T-helper 17 cell (primary cell): ENCODE measurements at places on chromosomes 13 and 19. TPM values are rescaled to one million over a fixed set of nuclear protein-coding genes. Genes with fewer than 3 reads are reported as not detected.

DNA sequence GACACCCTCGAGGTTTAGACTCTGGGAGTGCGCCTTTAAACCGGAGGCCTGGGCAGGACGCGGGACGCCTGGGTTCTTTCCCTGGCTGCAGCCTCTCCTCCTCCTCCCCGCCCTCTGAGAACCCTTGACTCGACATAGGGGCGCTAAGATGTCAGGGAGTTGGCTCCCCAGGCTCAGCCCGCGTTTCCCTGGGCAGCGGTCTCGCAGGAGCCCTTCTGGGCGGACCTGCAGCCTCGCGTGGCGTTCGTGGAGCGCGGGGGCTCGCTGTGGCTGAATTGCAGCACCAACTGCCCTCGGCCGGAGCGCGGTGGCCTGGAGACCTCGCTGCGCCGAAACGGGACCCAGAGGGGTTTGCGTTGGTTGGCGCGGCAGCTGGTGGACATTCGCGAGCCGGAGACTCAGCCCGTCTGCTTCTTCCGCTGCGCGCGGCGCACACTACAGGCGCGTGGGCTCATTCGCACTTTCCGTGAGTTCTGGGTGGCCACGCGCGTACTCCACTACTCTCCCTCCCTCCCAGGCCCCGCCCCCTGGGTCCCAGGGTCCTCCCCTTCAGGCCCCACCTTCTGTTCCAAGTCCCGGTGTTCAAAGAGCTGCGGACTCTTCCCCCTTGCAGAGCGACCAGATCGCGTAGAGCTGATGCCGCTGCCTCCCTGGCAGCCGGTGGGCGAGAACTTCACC lies 1.3 kb downstream of the ICAM5 start:
- DNase-seq = peak; percentile 48

GRCh38 chr13:54699831-54700230 lies 1671.2 kb downstream of the OLFM4 start:
- no peak for DNase-seq

- peak; percentile 29 for DNase-seq
Measured at GRCh38 chr19:45403781-45404556, 900 bp downstream of the PPP1R13L start.

DNA sequence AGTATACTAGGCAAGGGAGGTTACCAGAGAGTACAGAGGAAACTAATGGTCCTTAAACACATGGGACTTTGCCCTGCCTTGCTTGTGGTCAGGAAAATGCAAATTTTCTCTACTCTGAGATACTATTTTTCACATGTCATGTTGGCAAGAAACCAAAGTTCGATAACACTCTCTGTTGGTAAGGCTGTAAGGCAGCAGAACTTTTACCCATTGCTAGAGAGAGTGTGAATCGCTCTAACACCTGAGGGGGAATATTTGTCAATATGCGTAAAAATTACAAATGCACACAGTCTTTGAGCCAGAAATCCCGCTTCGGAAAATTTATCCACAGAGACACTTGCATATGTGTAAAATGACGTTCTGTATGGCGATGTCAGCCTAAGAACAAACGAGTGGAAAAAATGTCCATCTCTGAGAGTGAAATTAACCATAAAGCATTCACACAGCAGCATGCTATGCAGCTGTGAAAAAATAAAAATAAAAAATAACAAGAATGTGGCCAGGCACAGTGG lies 9.5 kb upstream of the RFX1 start:
- DNase-seq = no peak

DNA sequence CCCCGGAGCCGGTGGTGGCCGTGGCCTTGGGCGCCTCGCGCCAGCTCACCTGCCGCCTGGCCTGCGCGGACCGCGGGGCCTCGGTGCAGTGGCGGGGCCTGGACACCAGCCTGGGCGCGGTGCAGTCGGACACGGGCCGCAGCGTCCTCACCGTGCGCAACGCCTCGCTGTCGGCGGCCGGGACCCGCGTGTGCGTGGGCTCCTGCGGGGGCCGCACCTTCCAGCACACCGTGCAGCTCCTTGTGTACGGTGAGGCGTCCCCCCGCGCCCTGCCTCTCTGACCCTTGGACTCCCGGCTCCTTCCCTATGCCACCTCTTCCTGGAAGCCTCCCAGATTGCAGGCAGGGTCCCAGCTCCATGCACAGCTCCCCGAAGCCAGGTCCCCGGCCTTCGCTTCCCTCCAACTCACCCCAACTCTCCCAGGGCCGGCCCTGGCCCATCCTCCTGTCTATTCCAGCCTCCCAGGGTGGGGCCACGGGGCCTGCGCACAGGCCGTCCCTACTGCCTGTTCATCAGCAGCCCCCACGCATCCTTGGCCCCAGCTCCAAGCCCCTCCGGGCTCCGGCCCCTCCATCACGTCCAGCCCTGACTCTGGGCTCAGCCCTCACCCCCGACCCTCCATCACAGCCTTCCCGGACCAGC lies 1.7 kb downstream of the MADCAM1 start:
- no peak for DNase-seq

GRCh38 chr19:39542206-39542605 lies 2.2 kb upstream of the EID2 start:
- no peak for DNase-seq

DNA sequence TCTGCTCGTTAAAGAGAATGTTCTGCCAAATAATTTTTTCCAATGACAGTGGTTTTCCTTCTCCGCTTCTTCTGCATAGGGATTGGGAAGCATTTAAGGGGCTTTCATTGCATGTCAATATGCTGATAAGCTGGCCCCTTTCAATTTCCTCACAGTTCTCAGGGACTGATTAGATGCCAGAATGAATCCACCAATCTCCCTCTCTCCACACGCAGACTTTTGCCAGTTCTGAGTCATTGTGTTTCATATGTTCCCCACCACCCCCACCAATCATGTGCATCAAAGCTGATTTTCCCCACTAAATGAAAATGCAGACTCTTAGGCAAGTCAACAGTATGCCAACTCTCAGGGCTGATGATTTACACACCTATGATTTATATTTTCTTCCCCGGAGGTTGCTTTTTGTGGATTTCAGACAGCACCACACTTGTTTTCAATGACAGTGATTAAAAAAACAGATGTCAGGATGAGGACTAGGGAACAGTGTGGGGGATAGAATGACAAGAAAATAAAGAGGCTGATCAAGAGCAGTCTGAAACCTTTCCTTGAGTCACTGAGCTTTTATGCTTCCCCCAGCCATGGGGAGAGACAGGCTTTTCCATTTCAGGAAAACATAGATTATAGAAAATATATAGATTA lies 47.9 kb upstream of the C13orf42 start:
- DNase-seq = no peak

DNA sequence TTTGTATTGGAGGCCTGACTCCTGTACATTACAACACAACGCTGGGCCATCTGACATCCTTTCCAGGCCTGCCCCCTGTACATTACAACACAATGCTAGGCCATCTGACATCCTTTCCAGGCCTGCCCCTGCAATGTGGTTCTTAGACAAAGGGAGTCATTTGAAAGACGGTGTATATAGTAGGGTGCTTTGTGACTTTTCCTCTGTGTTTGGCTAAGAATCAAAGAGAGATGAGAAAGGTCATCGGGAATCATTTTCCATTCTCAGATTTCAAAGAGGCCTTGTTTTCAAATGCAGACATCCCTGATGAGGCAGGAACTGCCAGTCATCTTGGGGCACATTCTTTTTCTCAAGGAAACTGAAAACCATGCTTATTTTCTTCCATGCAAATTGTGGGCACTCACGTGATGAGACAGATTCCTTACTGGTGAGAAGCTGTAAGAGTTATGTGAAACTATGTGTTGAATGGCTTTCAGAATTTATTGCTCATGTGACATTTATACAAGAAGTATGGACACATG lies 551.6 kb downstream of the MYO16 start:
- DNase-seq = no peak

DNA sequence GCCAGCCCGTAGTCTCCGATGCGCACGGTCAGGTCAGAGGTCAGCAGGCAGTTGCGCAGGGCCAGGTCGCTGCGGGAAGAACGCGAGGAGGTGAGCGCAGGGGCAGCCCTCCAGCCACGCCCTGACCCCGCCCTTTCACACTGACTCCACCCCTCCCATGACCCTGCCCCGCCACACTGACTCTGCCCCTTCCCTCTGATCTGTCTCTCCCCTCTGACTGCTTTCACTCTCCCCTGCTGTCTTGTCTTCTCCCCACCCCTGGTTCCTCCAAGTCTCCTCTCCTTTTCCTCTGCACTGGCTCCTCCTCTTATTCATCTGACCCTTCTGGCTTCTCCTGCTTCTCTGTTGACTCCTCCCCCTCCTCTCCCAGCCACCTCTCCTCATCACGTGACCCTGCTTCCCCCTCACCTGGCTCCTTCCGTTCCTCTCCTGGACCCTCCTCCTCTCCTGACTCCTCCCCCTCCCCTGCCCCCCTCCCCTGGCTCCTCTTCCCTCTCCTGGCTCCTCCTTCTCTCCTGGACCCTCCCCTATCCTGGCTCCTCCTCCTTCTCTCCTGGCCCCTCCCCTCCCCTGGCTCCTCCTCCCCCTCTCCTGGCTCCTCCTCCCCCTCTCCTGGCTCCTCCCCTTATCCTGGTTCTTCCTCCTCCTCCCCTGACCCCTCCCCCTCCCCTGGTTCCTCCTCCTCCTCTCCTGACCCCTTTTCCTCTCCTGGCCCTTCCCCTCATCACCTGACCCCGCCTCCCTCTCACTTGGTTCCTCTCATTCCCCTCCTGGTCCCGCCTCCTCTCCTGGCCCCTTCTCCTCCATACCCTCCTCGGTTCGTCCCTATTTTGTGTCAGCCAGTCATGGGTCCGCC lies 9.9 kb downstream of the LMTK3 start:
- peak; percentile 73 for DNase-seq

DNA sequence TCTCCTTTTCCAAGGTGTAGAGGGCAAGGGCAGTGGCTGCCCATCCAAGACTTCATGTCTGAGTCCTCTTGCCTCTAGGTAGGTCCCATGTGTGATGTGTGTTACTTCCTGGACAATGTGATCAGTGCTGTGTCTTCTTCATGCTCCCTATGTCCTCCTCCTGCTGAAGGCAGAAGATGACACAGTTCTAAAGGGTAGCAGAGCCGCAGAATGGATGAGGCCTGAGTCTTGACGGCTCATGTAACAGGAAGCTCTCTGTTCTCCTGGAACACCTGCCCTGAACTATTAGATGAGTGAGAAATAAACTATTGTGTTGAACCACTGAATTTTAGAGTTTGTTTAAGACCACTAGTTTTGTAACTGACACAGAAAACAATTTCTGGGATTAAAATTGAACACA lies 165.9 kb downstream of the NDFIP2 start:
- DNase-seq = no peak

DNA sequence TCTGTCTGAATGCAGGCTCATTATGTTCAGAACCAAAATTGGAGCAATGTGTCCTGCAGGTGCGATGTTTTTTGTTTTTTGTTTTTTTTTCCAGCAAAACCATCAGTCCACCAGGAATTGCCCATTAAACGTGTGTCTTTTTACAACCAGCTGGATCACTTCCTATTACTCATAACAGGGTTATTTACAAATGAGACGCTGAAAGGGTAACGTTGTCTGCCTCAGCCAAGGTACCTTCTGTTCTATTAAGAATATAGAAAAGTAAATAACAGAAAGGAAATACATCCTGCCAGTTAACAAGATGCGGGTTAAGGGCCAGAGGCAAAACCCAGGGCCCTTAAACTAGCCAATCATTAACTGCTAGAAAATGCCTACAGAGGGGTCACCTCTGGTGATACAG lies 590.4 kb downstream of the TBC1D4 start:
- DNase-seq = no peak

GRCh38 chr13:90696254-90696653 lies 651.2 kb upstream of the MIR17HG start:
- no peak for DNase-seq

DNA sequence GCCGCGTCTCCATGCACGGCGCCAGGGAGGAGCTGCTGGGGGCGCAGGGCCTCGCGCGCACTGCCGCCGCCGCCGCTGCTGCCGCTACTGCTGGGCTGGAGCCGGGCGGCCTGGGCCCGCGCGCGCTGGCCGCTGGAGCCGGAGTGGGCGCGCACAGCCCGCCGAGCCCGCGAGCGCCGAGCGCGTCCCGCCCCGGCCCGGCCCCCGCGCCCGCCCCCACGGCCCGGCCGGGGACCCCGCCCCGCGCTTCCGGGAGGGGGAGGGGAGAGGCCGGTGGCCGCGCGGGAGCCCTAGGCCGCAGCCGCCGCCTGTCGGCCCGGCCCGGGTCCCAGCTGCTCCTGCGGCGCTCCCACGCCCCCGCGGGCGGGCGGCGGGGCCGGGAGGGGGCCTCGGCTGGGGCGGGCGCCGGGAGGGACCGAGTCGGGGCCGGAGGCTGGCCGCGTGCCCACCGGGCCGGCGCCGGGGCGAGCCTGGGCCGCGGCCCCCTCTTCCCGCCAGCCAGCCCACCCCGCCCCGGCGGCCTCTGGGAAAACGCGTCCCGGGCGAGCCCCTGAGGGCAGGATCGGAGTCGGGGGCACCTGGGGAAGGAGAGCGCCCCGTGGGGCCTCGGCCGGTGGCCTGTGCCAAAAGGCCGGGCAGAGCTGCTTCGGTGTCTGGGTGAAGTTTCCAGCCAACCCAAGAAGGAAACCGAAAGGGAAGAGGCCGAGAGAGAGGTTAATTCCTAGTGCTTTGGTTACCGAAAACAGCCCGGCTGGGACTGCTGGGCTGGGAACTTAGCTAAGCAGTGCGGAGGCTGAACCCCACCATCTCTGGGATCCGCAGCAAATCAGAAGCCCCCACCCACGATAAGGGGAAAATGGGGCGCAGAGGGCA lies at the start of gene STK24:
TSS of gene STK24 (minus strand) at position 145 of the 873 bp plus-strand sequence. CDS start 321 bp downstream, outside the sequence.
- peak; percentile 58 for DNase-seq

GRCh38 chr19:46124638-46125115 lies at the start of gene IGFL3:
IGFL3 (minus strand) TSS chr19:46124688; CDS start chr19:46124649, 39 bp downstream.
- DNase-seq = no peak

DNA sequence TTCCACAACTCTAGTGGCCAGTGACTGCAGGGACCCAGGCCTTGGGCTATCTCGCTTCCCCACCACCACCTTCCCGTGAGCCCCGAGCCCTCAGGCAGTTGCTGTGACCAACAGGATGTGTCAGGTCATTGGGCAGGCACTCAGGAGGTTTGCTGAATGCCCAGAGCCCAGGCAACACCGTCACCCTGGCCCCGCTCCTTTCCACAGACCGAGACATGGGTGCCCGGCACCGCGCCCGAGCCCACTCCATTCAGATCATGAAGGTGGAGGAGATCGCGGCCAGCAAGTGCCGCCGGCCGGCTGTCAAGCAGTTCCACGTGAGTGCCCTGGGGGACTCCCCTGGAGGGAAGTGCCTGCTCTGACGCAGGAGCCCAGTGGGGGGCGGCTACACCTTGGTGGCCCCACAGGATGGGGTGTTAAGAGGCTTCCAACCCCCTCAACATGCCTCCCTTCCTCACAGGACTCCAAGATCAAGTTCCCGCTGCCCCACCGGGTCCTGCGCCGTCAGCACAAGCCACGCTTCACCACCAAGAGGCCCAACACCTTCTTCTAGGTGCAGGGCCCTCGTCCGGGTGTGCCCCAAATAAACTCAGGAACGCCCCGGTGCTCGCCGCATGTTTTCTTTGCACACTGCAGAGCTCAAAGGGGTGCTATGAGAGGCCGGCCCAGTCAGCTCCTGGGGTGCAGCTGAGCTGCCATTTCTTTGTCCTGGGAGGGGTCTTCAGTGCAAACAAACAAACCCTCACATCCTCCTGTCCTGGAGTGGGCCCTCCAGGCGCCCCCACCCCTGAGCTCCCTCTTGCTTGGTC lies 3.2 kb downstream of the RPL18A start:
- DNase-seq = no peak

- DNase-seq = no peak
Measured at GRCh38 chr13:77449265-77449664, 86.2 kb upstream of the SCEL start.

GRCh38 chr13:48249018-48249417 lies 16.0 kb downstream of the ITM2B start:
- no peak for DNase-seq

Gene ZNF541
- 0.99 TPM for total RNA-seq

Gene JSRP1
- total RNA-seq = 1.0 TPM

Gene ZNF793
- total RNA-seq = 4.2 TPM

Gene RXFP2
- not detected for total RNA-seq

Gene KLK15
- not detected for total RNA-seq

Gene ZNF266
- total RNA-seq = 39.8 TPM

Gene RNF225
- total RNA-seq = not detected
